ENCODE measurements at places on chromosomes 6 and 20.

DNA sequence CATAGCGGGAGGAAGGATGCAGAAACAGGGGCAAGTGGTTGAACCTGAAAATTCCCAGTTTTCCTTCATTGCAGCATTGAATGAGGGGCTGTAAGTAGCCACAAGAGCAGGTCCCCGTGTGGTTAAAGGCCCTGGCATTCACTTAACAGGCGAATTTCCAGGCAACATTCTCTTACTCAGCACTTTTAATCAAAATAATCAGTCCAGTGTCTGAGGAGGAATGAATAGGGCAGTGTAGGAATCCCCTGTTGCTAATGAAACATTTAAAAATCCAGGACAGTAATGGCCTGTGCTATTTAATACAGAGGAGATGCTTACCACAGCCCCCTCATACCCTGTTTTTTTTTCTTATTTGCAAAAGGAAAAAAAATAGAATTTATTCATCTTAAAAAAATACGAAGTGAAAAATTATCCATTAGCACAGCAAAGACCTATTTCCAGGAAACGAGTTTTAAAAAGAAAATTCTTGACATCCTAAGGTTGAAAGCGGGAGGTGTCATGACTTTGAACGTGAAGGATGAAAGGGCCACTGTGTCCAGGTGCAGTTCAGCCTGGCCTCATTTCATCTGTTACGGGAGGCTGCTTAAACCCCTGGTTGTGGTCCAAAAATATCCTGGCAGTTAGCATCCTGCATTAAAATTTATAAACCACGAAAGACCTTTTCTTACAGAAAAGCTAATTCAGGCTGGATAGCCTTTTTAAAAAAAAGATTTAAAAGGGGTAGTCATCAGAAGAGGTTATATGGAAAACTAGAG lies 20.2 kb downstream of the MYLK4 start:
- no peak for DNase-seq

GRCh38 chr6:87139236-87139635 lies 16.1 kb upstream of the ZNF292 start:
- DNase-seq: peak; percentile 54

DNA sequence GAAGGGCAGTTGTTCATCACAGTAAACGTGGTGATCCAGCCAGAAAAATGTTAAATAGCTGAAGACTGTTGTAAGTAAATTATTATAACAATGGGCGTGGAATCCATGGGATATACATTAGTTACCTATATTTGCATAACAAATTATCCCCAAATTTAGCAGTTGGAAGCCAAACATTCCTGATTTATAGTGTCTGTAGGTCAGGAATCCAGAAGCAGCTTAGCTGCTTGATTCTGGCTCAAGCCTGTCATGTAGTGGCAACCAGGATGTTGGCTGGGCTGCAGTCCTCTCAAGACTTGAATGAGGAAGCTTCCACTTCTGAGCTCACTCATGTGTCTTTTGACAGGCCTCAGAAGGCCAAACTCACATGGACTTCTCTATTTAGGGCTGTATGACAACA lies 6.9 kb upstream of the ADGRB3 start:
- DNase-seq: no peak

DNA sequence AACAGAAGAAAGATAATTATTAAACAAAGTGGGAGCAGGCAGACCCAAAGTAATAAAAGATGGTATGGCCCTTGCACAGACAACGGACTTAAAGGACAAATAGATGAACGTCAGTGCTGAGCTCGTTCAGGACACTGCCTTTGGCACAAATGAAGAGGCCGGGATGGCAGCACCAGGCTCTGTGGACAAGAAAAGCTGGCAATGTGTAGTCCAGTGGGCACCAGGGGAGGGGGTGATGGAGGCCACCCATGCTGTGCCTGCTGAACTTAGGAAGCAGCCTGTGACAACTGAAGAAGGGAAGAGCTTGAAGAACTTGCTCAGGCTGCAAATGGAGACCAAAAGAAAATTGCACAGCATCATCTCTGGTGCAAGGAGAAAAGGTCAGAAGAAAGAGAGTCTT lies 131.0 kb downstream of the ANKRD60 start:
- DNase-seq: no peak

- no peak for DNase-seq
Observed at GRCh38 chr6:134258849-134259306, 59.0 kb downstream of the SGK1 start.

DNA sequence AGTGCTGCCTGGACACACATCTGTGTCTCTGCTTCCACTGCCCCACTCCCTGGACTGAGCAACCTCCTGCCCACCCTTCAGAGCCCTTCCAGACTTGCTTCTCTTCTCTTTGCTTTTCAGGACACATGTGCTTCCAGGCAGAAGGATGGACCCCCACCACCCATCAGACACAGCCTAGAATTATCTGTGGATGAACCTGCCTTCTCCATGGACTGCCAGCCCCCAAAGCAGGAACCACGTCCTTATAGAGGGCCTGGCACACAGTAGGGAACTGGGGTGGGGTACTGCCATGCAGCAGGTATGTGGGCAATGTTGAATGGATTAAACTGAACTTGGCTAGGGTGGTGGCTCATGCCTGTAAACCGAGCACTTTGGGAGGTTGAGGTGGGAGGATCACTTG lies 3.6 kb downstream of the KIAA1755 start:
- no peak for DNase-seq

- DNase-seq: peak; percentile 43
Observed at GRCh38 chr20:21391185-21391971, 5.9 kb downstream of the NKX2-4 start.

- DNase-seq: no peak
Observed at GRCh38 chr6:40427196-40427595, 160.0 kb downstream of the LRFN2 start.

DNA sequence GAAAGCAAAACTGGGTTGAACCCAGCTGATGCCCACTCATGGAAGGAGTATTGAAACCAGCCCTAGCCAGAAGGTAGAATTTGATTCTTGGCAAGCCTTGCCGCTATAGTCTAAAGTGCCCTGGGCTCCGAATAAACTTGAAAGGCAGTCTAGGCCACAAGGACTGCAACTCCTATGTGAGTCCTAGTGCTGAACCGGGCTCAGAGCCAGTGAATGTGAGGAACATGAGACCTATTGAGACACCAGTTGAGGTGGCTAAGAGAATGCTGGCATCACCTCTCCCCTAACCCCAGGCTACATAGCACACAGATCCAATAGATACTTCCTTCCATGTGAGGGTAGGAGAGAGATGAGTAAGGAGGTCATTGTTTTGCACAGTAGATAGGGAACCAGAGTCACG lies 3.5 kb upstream of the DEFB110 start:
- no peak for DNase-seq

DNA sequence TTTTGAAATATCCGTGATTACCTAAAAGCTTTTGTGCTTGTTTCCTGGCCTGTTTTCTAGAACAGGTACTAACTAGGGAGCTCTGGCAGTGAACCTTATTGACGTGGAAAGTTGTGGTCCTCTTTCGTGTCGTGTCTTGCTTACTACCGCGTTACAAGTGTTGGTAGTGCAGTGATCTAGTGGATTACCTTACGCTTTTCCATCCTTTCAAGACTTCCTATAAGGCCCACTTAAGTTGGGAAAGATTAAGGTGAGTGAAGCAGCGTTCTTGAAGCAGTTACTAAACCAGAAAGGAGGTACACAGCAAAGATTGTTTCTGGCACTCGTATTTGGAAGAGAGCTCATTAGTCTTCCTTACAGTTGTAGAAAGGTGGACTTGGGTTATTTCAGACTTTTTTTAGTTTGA lies 1.9 kb downstream of the PNRC1 start:
- no peak for DNase-seq

GRCh38 chr6:16104624-16105433 lies 24.1 kb upstream of the MYLIP start:
- DNase-seq: no peak
